EL (cell line): ENCODE measurements at places on chromosomes 7 and 10.

DNA sequence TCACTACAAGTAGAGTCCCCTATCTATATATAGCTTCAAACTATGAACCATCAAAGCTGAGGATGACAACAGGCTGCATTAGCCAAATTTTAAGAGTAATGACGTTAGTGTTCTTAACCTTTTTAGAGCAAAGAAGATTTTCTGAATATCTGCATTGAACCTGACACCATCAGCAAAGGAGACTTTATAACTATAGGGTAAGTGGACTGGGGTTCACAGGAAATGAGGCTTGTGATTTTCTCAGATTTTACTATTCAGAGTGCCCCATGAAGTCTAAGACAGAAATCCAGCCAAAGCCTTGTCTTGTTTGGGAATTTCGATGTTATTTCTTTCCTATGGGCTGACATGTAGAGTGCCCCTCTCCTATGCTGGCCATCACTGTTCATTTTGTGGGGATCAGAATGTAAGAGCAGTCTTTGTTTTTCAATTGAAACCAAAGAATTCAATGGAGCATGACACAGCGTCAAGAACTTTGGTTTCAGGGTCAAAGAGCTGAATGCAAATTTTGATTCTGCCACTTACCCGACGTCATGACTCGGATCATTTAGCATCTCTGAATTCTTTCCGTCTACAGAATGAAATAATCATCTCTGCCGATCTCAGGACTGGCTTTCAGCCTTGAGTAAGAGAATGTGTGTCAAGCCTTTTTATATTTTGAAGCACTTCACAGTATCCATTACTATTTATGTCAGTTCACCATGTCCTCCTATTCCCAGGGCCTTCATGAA is 52.7 kb downstream of the DENND11 start:
- DNase-seq, result no peak

- no peak for DNase-seq
These were observed 49.2 kb downstream of the RASGEF1A start for GRCh38 chr10:43217563-43218205.

- peak; percentile 78 for DNase-seq
These were observed 4.6 kb downstream of the LFNG start for GRCh38 chr7:2523941-2524807.

GRCh38 chr7:3159039-3159438 is 115.4 kb upstream of the CARD11 start:
- no peak for DNase-seq

DNA sequence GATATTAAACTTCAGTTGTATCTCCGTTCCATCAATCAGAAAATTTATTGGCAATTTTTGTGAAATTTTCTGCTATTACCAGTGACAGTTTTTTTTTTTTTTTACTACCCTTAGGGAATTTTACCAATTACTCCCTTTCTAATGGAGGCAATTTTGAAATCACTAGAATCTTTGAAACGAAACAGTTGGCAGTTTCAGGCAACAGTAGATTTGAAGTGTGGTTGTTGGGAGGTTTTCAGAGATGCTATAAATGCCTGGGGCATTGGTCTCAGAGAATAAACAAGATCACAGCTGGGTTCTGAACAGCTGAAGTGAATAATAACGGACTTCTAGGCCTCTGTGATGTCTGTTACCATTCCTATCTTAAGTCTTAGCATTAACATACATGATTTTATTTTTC is 535.9 kb upstream of the POT1 start:
- DNase-seq, result no peak

GRCh38 chr10:131318291-131318690 is 6.8 kb upstream of the TCERG1L start:
- DNase-seq, result no peak

GRCh38 chr7:70343519-70343918 is 745.2 kb downstream of the AUTS2 start:
- DNase-seq, result no peak

- no peak for DNase-seq
These were observed 19.4 kb downstream of the C1GALT1 start for GRCh38 chr7:7201578-7202374.
